ENCODE measurements at places on chromosomes 2 and 18.

GRCh38 chr18:8930990-8931616, 171.4 kb upstream of the NDUFV2 start:
- DNase-seq, result no peak

DNA sequence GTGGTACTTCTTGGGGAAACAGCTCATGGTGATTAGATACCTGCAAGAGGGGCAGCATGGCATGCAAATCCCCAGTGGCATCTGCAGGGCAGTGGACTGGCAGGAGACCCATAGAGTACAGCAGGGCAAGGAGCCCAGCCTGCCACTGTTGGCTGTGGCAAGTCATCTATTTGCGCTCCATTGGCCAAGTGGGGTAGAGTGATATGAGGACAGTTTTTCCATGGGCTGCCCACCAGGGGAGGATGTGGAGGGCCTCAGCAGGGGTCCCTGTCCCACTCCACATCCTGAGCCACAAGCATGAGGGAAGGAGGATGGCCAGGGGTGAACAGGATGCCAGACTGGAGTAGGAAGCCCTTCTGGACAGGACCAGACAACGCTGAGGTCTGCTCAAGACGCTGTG, 50.9 kb upstream of the OTOF start:
- DNase-seq, result no peak

- peak; percentile 47 for DNase-seq
These were observed 156.7 kb downstream of the ARHGAP28 start for GRCh38 chr18:6885992-6886796.

DNA sequence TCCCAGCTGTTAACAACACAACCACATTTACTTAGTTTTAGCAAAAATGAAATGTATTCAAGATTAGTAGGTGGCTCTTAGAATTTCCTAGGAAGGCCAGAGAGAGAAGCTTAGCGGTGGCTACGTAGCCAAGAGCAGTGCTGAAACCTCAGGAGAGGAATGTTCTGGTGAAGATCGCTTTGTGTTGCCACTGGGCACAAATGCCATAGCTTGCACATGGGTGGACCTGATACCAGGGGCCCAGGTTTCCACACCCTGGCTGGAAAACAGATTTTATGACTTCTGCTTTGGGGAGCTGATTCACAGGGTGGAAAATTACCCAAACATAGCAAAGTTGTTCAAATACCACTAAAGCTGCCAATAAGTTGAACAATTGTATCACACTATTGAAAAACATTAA, 43.4 kb downstream of the THUMPD2 start:
- no peak for DNase-seq

- DNase-seq, result no peak
These were observed 47.1 kb downstream of the EFR3B start for GRCh38 chr2:25088817-25089516.

- DNase-seq, result no peak
These were observed 91.2 kb upstream of the TMEM18 start for GRCh38 chr2:768451-768850.

GRCh38 chr2:168449419-168449818, 6.7 kb upstream of the CERS6 start:
- no peak for DNase-seq

- no peak for DNase-seq
These were observed 142.9 kb downstream of the SH3RF3 start for GRCh38 chr2:109271920-109272319.

GRCh38 chr2:37858400-37858711, 66.7 kb upstream of the RMDN2 start:
- DNase-seq, result no peak

GRCh38 chr2:189519631-189520387, 60.8 kb downstream of the SLC40A1 start:
- no peak for DNase-seq

GRCh38 chr2:164782323-164782722, 59.3 kb downstream of the COBLL1 start:
- DNase-seq, result no peak

GRCh38 chr18:28078849-28079248, 98.1 kb downstream of the CDH2 start:
- no peak for DNase-seq

GRCh38 chr2:205496772-205497171, 185.5 kb upstream of the NRP2 start:
- no peak for DNase-seq

DNA sequence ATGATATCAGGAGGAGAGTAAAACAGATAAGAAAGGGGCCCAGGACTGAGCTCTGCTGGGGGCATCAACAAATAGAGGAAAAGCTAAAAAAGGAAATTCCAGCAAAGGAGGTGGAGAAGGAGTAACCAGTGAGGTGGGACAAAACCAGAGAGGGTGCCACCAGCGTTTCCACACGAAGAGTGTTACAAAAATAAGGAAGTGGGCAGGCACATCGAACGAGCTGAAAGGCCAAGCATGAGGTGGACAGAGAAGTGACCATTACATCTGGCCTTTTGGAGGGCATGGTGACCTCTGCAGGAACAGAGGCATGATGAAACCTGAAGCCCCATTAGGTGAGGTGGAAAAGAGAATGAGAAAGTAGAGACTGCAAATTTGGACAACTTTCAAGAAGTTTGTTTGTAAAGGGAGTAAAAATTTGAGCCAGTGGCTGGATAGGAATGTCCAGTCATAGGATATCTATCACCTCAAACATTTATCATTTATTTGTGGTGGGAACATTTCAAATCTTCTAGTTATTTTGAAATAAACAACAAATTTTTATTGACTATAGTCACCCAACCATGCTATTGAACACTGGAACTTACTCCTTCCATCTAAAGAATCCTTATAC, 18.4 kb upstream of the VIT start:
- no peak for DNase-seq

DNA sequence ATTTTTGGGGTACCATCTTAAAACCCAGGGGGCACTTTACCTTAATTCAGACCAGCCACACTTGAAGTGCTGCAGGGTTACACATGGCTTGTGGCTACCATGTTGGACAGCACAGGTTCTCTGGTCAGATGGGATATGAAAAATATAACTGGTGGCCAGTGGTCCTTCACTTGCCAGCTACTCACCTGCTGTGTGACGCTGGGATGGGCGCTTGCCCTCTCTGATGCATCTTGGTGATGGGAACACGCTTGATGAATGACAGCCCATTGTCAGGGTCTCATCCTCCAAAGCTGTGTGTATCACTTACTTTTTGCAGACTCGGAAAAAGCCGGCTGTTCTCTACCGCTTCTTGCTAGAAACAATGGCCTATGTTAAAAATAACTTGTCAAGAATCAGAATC, 22.5 kb downstream of the HJURP start:
- no peak for DNase-seq

GRCh38 chr2:217065695-217066405, 206.0 kb upstream of the TNP1 start:
- no peak for DNase-seq

DNA sequence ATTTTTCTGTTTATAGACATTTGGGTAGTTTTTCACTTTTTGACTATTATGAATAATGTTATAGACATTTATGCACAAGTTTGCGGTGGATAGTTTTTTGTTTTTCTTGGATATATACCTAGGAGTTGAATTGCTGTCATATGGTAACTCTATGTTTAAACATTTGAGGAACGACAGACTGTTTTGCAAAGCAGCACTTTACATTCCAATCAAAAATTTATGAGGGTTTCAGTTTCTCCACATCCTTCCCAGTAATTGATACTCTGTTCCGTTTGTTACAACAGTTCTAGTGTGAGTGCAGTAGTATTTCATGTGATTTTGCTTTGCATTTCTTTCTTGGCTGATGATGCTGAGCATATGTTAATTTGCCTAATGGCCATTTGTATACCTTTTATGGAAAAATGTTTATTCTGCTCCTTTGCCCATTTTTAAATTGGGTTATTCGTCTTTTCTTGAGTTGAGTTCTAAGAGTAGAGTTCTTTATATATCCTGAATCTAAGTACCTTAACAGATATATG, 617.3 kb upstream of the LRATD1 start:
- DNase-seq, result no peak

DNA sequence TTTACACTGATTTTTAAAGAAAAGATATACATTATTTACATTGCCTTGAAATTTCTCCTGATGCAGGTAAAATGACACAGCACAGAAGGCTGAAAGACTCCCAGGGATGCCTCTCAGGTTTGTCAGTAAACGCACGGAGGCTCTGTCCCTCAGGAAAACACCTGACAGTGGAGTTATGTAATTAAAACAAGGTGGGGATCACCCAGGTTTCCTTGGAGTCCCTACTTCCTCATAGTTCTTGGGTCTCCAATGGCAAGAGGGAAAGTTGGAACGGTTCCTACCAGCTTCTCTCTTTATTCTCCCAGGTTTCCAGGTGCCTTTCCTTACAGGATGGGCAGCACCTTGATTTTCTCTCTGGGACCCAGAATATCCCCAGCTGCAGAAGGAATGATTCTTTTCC, 654.8 kb downstream of the SLC4A3 start:
- no peak for DNase-seq
